ENCODE measurements at places on chromosomes 6 and 20. TPM values are rescaled to one million over a fixed set of nuclear protein-coding genes. Genes with fewer than 3 reads are reported as not detected.

The ZC2HC1B gene
- total RNA-seq, result not detected

The FGD2 gene
- not detected for total RNA-seq

The ISM1 gene
- 0.34 TPM for total RNA-seq

The MAP3K7 gene
- 12.8 TPM for total RNA-seq

The FUT9 gene
- not detected for total RNA-seq

The HAO1 gene
- total RNA-seq, result not detected

The PTCRA gene
- not detected for total RNA-seq

The BPIFB4 gene
- total RNA-seq, result not detected

The EPPIN gene
- total RNA-seq, result not detected

The MMUT gene
- 4.0 TPM for total RNA-seq

The CYP24A1 gene
- total RNA-seq, result 430 TPM

The CST5 gene
- not detected for total RNA-seq

The PLA2G7 gene
- not detected for total RNA-seq

The NCOA6 gene
- total RNA-seq, result 19.8 TPM

The CCM2L gene
- total RNA-seq, result 0.56 TPM

The POPDC3 gene
- 30.2 TPM for total RNA-seq

The GLO1 gene
- total RNA-seq, result 103 TPM

The DEFB113 gene
- total RNA-seq, result not detected

The MOXD1 gene
- 1.6 TPM for total RNA-seq

The DYNLT1 gene
- 111 TPM for total RNA-seq

The SLC12A5 gene
- total RNA-seq, result 14.8 TPM

The CLPSL1 gene
- total RNA-seq, result not detected

The NKAIN2 gene
- total RNA-seq, result not detected

The FKBP1C gene
- total RNA-seq, result 2.0 TPM

The RIN2 gene
- total RNA-seq, result 34.0 TPM

The TAAR9 gene
- not detected for total RNA-seq

The TREML2 gene
- total RNA-seq, result not detected

The WFDC12 gene
- total RNA-seq, result not detected

The ADGRF1 gene
- not detected for total RNA-seq
